ENCODE measurements at places on chromosomes 4 and X.

- no peak for DNase-seq
These were observed 38.5 kb downstream of the HERC3 start for GRCh38 chr4:88630756-88631155.

- DNase-seq: no peak
These were observed 35.5 kb downstream of the CCNI start for GRCh38 chr4:77040270-77040669.

DNA sequence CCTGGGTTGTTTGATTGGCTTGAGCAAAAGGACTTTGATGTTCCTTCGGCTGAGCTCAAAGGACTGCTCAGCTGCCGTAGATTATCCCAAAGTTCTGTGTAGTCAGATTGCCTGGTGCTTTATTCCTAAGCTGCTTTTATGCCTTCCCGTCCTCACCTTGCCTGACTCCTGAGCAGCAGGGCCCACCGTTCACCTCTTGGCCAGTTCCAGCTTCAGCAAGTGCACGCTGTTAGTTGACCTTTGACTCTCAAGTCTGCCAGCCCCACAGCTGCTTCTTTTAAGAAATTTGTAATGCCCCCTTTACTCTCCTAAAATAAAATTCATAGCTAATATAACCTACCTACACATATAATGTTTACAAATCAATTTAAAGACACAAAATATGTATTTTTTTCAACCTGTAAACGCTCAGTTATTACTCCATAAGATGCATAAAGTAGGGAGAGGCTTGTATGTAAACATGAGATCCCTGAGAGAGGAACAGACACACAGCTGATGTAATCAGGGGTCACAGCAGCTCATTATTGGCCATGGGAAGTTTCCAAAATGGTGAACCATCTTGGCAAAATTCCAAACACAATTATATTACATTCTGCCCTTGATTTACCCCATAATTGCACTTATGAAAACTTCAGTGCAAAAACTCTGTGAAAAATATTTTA lies 28.6 kb downstream of the UCHL1 start:
- DNase-seq: no peak

DNA sequence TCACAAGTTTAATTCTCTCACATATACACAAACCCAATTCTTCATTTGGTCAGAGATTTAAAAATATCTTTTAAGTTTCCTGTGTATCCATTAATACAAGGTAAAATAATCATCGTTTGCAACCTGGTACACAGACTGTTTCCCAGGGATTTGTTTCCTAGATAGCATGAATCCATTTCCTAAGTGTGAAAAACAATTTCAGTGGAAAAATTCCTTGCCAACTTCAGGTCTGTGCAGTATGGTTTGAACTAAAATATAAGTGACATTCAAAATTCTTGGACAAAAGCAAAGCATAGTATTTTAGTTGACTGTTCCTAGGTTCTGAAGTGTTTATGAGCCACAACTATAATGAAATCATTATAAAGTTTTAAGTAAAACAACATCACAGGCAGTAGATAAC lies 24.4 kb downstream of the NAF1 start:
- DNase-seq: no peak
